ENCODE measurements at places on chromosomes 2 and 18.

DNA sequence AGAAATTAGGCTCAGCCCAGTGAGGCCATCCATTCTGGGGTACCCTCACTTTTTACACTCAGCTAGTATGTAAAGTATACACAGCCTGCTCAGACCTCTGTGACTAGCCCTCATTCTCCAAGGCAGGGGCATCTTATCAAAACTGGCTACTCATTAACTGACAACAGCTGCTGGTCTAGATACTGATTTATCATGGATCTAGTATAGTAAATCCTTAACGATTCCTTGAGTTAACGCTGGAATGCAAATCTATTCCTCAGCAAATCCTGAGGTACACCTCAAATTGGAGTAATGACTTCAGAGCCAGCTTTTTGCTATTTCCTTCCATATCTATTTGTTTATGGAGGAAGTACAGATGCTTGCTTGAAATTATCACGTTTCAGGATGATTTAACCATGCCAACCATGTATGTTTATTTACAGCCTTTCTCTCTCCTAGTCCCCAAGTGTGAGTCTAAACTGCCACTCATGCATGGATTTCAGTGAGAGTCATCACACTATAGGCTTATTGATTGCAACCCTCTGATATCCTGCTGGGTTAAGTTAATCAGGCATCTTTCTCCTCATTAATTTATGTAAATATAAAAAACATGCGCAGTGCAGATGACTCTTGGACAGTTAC is 70.2 kb upstream of the DOK6 start:
- no peak for DNase-seq

DNA sequence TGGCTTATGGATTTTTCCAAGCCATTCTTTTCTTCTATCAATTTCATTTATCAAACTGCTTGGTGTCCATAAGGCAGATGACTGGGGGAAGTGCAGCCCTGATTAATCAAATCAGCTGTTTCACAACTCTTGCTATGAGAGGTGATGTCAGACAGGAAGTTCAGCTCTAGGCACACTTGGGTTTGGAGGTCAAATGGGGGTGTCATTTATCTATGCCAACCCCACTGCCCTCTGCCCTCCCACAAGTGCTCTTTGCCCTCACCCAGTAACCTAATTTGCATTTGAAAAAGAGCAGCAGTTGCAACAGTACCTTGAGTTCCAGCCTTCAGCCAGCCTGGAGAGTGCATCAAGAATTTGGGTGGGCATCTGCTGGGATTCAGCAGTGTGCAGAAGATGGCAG is 431.3 kb upstream of the SPRED2 start:
- no peak for DNase-seq

GRCh38 chr2:48043131-48043700 is 136.9 kb upstream of the FBXO11 start:
- DNase-seq = no peak

- DNase-seq = no peak
These were observed 416.6 kb upstream of the MEX3C start for GRCh38 chr18:51614033-51614432.

Data from stimulated activated CD4-positive, alpha-beta T cell treated with anti-CD3 and anti-CD28 coated beads, Interleukin-2, amount 100 ng/mL, for 24 hours (primary cell).